ENCODE measurements at places on chromosomes 13 and 19. TPM values are rescaled to one million over a fixed set of nuclear protein-coding genes. Genes with fewer than 3 reads are reported as not detected.
A peak's percentile ranks its signal among the peaks of the same experiment; 100 is the strongest.

The BRCA2 gene
- 1.5 TPM for total RNA-seq

The CEACAM4 gene
- not detected for total RNA-seq

The SIGLEC12 gene
- 0.44 TPM for total RNA-seq

The SHANK1 gene
- total RNA-seq: 6.9 TPM

GRCh38 chr13:37535501-37535900, 63.1 kb downstream of the POSTN start:
- H3K4me3 ChIP-seq: no peak overlapping the region
- DNase-seq: no peak
- H3K4me1 ChIP-seq: no peaks in the 10 kb centered on the region
- H3K36me3 ChIP-seq: no peaks in the 10 kb centered on the region
- no peaks in the 10 kb centered on the region for H3K27me3 ChIP-seq

GRCh38 chr13:31352467-31352866, 152.7 kb downstream of the B3GLCT start:
- H3K4me1 ChIP-seq: no peaks in the 10 kb centered on the region
- no peaks in the 10 kb centered on the region for H3K27me3 ChIP-seq
- no peaks in the 10 kb centered on the region for H3K36me3 ChIP-seq
- DNase-seq: no peak
- H3K27ac ChIP-seq: no peak overlapping the region
- H3K4me3 ChIP-seq: no peak overlapping the region

DNA sequence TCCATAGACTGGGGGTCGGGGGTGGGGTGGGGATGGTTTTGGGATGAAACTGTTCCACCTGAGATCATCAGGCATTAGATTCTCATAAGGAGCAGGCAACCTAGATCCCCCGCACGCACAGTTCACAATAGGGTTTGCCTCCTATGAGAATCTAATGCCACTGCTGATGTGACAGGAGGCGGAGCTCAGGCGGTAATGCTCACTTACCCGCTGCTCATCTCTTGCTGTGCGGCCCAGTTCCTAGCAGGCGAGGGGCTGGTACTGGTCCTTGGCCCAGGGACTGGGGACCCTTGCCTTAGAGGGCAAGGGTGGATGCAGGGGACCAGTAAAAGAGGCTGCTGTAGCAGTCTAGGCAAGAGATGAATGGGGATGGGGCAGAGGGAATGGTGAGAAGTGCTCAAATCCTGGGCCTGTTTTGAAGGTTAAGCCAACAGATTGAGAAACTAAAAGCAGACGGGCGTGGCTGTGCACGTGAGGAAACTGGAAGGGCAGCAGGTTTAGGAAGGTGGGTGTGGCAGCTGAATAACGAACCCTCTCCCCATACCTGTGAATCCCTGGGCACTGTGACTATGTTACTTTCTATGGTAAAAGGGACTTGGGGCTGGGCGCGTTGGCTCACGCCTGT, 1.5 kb upstream of the ERICH4 start:
- H3K36me3 ChIP-seq: no peaks in the 10 kb centered on the region
- peaks cover 13% of the 10 kb centered on the region for H3K4me1 ChIP-seq
- no peak for DNase-seq

DNA sequence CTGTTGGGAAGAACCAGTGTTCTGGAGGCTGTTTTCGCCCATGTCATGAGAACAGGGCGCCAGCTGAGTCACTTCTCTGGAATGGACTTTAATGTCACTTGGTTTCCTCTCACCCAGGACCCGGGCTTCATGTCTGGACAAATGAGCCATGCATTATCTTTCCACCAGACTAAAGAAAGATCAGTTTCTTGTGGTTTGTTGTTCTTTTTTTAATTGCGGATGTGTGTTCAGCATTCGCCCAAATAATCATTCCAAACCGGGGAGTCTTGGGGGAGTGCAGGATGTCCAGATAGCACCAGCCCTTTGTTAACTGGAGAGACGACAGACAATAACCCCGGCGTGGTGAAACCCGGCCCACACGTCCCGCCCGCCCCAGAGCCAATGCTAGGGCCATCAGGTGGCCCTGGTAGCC, 102.5 kb downstream of the COL4A2 start:
- H3K4me3 ChIP-seq: no peak overlapping the region
- H3K36me3 ChIP-seq: no peaks in the 10 kb centered on the region
- peak; percentile 50 for DNase-seq
- no peaks in the 10 kb centered on the region for H3K27me3 ChIP-seq
- no peaks in the 10 kb centered on the region for H3K4me1 ChIP-seq

DNA sequence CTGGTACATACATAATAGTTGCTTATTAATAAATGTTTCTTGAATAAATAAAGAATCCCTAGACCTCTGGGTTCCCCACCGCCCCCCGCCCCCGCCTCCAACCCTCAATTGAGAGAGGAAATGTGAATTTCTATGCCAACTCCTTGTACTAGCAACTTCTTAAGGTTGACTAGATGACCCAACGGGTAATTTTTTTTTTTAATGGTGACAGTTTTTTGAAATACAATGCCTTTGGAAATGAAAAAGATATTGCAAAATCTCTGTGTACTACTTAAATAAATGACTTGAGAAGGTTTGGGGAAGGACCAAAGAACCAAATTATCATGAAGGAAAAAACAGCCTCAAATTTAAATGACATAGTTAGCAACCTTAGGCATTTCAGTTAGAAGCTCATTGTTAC, 640.3 kb downstream of the TBC1D4 start:
- no peak for DNase-seq
- no peaks in the 10 kb centered on the region for H3K27me3 ChIP-seq
- no peak overlapping the region for H3K27ac ChIP-seq
- no peak overlapping the region for H3K4me3 ChIP-seq

Data from adrenal gland (tissue), 19 donors.